ENCODE measurements at places on chromosomes 13 and 19.
A peak's percentile ranks its signal among the peaks of the same experiment; 100 is the strongest.

GRCh38 chr19:16370641-16371391 lies 46.2 kb downstream of the KLF2 start:
- no peak for DNase-seq

DNA sequence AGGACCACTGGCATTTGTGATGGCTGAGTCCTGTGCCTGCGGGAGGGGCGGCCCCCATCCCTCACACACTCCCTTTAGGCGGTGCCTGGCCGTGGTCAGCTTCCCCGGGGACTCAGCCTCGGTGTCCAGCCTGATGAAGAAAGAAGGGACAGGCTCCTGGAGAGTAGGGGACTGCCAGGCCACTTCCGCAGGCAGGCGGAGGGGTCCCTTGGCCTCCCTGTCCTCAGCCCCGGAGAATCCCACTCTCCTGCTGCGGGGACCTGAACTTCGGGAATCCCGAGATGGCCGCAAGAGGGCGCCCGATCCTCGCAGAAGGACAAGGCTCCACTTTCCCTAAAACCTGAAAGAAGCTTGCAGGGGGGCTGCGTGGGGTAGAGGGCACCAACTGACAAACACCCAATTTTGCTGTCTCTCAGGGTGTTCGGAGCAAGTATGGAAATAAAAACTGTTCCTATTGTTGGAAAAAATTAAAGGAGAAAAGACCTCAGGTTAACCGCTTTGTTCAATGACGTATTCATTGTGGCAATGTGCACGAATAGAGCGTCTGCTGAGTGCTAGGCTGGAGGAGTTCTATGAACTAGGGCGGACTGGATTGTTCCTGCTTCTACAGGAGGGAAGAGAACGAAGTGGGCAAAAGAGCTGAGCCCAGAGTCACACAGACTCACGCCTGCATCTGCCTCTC lies 297.3 kb downstream of the ZNF536 start:
- DNase-seq, result peak; percentile 15

GRCh38 chr19:15869109-15869555 lies 28.7 kb downstream of the CYP4F2 start:
- DNase-seq, result peak; percentile 69

- DNase-seq, result no peak
Observed at GRCh38 chr13:57314897-57315520, 148.0 kb downstream of the PRR20E start.

- DNase-seq, result peak; percentile 41
Observed at GRCh38 chr19:6773323-6773931, 919 bp downstream of the VAV1 start.

DNA sequence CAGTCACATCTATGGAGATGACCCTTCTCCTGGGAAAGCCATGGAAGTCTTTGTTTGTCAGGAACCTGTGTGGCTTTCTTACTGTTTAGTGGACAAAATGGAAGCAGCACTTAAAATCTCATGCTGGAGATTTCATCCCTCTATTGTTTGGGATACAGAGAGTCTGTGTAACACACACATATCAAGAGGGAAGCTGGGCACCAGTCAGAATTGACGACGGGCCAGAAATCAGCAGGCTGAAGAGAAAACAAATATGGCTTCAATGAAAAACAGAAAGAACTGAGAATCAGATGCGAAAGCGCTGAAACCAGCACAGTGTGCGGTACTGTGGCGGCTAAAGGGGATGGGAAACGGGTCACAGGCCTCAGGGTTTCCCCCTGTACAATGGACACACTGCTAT lies 72.2 kb upstream of the WASF3 start:
- no peak for DNase-seq

DNA sequence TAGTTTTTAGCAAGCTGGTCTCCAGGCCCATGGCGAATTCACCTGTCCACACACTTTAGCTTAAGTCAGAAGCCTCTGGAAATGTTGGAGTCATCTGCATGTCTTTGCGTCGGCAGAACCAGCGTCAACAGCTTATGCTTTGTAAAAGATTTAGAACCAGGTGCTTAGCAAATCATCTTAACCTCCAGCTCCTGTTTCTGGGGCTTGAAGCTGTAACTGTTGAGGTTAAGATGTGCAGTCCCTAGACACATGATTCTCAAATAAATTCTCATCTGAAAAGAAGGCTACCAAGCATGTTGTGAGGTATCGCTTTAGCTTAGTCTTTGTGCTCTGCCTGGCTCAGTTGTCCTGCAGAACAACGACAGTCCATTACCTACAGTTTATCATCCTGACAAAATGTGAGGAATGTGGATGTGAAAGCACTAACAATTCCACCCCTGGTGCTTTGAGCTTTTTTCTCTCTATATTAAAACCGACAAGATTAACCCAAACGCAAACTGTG lies 4.4 kb downstream of the EFNB2 start:
- no peak for DNase-seq

GRCh38 chr19:3533563-3534216 lies 5.3 kb upstream of the TEKTIP1 start:
- no peak for DNase-seq

GRCh38 chr19:46791944-46792343 lies 3.5 kb upstream of the SLC1A5 start:
- no peak for DNase-seq
